ENCODE measurements at places on chromosomes 7 and 10.

- no peak for DNase-seq
These were observed 282.8 kb upstream of the MGMT start for GRCh38 chr10:129184196-129184595.

DNA sequence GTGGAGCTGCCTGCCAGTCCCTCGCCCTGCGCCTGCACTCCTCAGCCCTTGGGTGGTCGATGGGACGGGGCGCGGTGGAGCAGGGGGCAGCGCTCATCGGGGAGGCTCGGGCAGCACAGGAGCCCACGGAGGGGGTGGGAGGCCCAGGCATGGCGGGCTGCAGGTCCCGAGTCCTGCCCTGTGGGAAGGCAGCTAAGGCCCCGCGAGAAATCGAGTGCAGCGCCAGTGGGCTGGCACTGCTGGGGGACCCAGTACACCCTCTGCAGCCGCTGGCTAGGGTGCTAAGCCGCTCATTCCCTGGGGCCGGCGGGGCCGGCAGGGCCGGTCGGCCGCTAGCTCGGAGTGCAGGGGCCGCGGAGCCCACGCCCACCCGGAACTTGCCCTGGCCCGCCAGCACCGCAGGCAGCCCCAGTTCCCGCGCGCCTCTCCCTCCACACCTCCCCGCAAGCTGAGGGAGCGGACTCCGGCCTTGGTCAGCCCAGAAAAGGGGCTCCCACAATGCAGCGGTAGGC is 565.9 kb upstream of the NRG3 start:
- DNase-seq: no peak

GRCh38 chr7:123666492-123666891 is 10.8 kb downstream of the LMOD2 start:
- no peak for DNase-seq

- DNase-seq: no peak
These were observed 87.8 kb downstream of the CFAP58 start for GRCh38 chr10:104441329-104442000.

Measured in NK-92 treated with Interleukin-12 subunit alpha and Interleukin-12 subunit beta, amount 100 ng/mL, for 24 hours (cell line).